ENCODE measurements at places on chromosomes 7 and 10.

DNA sequence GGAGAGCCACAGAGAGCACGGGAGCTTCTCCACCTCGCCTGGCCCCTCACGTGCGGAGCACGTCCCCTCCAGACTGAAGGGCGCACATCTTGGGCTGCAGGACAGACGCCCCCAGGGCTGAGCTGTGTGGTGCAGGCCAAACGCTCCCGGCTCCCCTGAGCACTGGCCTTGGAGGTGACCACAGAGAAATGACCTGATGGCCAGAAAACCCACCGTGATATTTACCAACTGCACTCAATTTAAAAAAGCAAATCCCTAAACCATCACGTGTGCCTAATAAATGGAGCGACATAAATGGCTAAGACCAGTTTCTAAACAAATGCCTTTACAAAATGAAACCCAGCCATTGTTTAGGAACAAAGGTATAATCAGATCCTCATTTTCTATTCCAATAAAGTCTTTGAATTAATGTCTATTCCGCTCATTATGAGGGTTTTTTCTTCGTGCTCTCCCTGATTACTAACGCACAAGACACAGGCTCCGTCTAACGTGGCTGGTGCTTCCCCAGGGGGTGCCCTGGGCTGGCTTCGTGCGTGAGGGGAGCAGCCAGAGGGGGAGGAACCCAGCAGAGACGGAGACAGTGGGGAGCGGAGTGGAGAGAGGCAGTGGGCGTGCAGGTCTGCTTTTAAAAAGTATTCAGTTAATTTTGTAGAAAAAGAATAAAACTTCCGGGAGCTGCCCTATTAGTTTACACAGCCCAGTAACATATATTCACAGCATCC, 190.3 kb downstream of the DNAJB6 start:
- no peak for DNase-seq

- DNase-seq: no peak
These were observed 68.8 kb downstream of the DOCK4 start for GRCh38 chr7:112137141-112138101.

- no peak for DNase-seq
These were observed 202.4 kb upstream of the TCERG1L start for GRCh38 chr10:131513901-131514300.

- no peak for DNase-seq
These were observed 56.2 kb downstream of the CREM start for GRCh38 chr10:35182631-35183510.

DNA sequence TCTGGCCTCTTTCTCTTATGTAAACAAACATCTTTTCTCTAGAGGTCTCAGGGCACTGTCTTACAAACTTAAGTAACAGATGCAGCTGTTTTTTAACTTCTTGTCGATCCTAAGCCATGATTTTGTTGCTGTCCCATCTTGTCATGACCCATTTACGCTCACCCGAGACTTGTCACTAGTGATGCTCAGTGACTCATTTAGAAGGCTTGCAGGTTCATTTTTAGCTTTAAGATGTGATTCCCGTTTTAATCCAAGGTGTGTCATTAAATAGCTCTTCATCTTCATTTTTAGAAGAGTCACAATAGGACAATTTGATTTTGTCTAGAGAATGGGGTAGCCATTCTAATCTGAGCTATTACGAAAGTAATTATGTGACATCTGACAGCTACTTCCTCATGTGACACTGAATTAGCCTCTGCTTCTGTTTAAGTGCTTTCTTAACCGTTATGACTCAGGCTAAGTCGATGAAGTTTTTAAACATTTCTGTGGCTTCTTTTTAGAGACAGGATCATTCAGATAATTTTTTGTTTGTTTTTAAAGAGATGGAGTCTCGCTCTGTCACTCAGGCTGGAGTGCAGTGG, 42.7 kb downstream of the SPDYE5 start:
- peak; percentile 51 for DNase-seq

- DNase-seq: peak; percentile 65
These were observed 2.7 kb downstream of the CALD1 start for GRCh38 chr7:134782121-134782623.

- DNase-seq: peak; percentile 70
These were observed 11.7 kb downstream of the NOBOX start for GRCh38 chr7:144391823-144392255.

DNA sequence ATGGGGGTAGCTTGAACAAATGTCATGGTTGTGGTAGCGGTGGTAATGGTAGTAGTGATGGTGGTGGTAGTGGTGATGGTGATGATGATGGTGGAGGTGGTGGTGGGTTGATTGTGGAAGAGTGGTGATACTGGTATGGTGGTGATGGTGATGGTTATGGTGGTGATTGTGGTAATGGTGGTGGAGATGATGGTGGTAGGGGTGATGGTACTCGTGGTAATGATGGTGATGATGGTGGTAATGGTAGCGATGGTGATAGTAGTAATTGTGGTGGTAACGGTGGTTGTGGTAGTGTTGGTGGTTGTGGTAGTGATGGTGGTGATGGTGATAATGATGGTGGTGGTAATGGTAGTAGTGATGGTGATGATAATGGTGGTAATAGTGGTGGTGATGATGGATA, 65.7 kb upstream of the SDK1 start:
- no peak for DNase-seq

DNA sequence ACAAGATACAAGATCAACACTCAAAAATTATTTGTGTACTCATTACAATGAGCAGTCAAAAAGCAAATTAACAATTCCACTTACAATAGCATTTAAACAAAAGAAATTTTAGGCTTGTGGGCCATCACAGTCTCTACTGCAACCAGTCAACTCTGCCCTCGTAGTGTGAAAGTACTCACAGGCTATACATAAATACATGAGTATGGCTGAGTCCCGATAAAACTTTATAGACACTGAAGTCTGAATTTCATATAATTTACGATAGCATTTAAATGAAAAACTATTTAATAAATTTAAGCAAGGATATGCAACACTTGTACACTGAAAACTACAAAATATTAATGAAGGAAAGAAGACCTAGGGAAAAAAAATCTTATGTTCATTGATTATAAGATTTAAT, 90.1 kb downstream of the ZNF33B start:
- no peak for DNase-seq

GRCh38 chr7:127349881-127350280, 42.6 kb downstream of the ZNF800 start:
- no peak for DNase-seq

DNA sequence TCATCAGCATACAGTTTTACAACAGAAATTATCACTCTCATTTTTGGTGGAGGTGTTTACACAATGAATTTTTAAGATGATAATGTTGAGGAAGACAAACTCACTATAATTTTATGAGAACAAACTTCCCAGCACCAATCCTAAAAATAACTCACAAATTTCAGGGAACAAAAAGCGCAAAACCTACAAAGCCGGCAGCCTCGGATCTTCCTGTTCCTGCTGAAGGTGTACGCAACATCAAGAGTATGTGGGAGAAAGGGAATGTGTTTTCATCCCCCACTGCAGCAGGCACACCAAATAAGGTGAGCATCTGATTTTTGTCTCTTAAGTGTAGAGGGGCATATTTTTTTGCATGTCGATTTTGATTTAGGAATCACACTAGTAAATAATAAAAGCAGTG, 26.5 kb upstream of the AGBL3 start:
- DNase-seq: no peak

- DNase-seq: no peak
These were observed 46.3 kb downstream of the PITRM1 start for GRCh38 chr10:3126249-3126648.

DNA sequence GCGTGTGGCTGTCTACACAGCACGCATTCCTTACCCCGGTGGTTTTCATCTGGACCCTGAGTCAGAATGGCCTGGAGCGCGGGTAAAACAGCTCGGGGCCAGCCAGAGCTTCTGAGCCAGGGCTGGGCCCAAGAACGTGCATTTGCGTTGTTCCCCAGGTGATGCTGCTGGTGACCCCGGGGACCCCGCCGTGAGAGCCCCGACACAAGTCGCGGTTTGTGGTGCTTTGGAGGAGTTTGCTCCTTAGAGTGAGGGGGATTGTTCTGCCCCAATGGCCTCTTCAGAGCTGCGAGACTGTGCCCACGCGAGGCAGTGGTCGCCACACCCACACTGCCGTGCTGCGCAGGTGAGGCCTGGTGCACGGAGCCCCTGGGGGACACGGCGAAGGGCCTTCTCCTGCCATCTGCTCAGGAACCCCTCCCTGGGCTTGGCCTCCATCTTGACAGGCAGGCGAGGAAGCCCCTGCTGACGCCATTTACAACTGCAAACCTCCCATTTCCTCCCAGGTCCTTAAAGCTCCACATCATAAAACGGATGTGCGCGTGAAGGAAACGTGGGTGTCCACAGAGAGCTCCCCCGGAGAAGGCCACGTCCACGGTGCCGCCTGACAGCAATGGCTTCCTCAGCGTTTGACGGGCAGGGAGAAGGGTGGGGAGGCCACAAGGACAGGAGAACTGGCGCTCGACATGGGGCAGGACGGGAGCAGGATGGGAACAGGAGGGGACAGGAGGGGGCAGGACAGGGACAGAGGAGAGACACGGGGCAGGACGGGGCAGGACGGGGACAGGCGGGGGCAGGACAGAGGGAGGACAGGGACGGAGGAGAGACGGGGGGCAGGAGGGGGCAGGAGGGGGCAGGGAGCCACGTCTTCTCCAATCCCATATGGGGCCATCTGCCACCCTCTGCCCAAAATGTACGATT, 477.2 kb downstream of the DNAJB6 start:
- DNase-seq: no peak

DNA sequence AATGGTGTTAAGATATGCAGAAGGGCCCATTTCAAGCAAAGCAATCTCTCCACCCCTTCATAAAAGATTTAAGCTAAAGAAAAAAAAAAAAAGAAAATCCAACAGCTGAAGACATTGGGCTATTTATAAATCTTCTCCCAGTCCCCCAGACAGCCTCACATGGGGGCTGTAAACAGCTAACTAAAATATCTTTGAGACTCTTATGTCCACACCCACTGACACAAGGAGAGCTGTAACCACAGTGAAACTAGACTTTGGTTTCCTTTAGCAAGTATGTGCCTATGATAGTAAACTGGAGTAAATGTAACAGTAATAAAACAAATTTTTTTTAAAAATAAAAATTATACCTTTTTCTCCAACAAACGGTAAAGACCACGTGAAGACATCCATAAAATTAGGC, 28.6 kb downstream of the PPP3CB start:
- DNase-seq: no peak

DNA sequence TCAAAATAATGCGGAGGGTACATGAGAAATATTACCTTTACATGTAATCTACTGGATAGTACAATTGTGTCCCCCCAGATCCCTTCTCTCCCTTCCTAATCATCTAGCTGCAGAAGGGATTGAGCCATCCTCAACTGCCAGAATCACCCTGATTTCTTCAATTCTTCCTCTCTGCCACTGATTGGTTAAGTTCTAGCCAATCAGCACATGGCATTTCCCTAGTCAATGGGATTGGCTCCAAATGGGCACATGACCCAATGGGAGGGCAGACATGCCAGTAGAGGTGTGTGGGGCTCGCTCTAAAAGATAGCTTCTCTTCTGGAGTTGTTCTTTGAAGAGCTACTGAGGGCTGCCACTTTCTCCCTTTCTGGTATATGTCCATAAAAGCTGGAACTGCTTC, 20.9 kb upstream of the UBE3C start:
- DNase-seq: no peak

DNA sequence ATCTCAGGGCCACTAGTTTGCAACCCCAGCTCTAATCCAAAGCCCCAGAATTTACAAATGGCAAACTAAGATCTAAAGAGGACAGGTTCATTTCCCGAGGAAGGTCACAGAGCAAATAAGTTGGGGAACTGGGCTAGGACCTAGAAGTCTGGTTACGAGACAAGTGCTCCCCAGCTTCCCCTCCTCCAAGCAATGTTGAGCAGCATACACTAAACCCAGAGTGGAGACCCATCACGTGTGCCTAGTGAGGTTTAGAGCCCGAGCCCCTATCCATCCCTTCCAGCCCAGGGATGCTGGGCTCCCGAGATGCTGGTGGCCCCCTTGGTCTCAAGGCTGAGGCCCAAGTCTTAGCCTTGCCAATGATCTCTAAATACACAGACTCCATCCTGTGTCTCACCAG, 209.5 kb upstream of the ZMIZ1 start:
- DNase-seq: no peak

- DNase-seq: peak; percentile 28
These were observed 223.2 kb downstream of the FANK1 start for GRCh38 chr10:126119599-126119998.

- DNase-seq: no peak
These were observed 49.9 kb upstream of the CUX1 start for GRCh38 chr7:101767544-101767943.

DNA sequence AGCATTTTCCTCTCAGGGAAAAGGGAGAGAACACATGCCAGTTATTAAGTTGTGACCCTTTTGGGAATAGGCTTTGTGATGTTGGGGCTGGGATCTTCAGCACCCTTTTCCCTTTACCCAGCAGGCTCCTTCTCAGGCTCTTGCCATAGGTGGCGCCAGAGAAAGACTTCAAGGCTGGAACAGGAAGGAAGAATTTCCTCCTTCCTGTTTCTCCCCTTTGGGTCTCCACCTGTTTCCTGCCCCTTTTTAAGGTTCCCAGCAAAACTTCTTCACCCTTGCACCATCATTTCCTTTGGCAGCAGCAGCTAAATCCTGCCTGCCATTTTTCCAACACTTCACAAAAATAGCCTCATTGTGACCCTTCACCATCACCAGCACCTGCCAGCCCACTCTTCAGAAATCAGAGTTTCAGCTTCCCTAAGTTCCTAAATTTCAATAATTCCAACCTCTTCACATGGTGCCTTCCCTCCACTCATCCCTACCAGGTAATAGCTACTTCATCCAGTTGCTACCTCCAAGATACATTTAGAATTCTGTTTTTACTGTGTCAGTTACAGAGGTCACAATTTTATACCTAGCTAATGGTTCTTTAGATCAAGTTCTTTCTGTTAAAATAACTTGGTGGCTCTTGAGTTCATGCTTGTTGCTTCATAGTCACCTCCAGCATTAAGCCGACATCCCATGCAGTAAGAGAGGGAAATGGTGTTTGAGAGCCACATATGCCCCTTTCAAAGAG, 22.4 kb upstream of the FOXK1 start:
- DNase-seq: no peak

GRCh38 chr10:126188679-126189200, 199.5 kb downstream of the ADAM12 start:
- no peak for DNase-seq

DNA sequence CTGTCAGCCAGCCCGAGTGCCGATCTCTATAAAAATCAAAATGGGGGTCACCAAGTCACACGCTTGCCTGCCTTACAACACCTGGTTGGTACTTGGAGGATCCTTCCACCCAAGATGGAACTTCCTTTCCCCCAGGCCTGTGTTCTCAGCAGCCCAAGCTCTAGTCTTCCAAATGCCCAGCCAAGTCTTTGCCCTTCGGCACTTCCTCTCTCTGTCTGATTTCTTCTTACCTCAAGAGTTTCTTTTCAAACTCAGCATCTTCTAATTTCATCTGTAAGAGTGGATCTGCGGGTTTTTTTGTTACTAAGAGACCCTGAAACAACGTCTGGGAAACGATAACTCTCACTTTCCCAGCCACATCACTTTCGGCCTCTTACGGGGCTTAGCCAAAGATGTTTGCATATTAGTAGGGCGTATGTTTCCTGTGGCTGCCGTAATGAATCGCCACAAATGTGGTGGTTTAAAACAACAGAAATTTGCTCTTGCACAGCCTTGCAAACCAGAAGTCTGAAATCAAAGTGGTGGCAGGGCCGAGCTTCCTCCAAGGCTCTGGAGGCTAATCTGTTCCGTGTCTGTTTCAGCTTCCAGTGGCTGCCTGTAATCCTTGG, 219.9 kb downstream of the TCF7L2 start:
- no peak for DNase-seq

GRCh38 chr10:43404704-43405084, 4.3 kb downstream of the HNRNPF start:
- no peak for DNase-seq

- DNase-seq: no peak
These were observed 162.1 kb downstream of the ZNF438 start for GRCh38 chr10:30869566-30869965.

GRCh38 chr7:130489140-130489983, 2.5 kb upstream of the MEST start:
- no peak for DNase-seq
